Right lobe of liver (tissue), 6 donors: ENCODE measurements at places on chromosomes 12 and 14. TPM values are rescaled to one million over a fixed set of nuclear protein-coding genes. Genes with fewer than 3 reads are reported as not detected.

DNA sequence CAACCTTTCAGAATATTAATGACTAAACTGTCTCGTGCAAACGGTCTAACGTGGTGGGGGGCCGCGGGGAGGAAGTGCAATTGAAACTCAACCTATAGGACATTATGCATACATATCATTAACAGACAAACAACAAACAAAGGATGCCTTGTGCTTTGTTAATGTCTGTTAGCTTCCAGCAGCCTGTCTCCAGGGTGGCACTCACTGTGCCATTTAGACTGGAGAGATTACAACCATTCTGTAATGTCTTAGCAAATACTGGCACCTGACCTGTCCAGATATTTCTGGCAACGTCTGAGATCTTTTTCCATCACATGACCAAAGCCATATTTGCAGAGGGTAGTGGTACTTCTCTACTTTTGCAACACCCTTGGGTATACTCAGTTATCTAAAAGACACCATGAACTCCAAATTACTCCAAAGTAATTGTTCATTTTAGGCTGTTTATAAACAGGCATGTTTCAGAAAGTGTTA, 11.6 kb downstream of the BHLHE41 start:
- peak; percentile 59 for DNase-seq
- H3K27me3 ChIP-seq: no peaks in the 10 kb centered on the region
- no peaks in the 10 kb centered on the region for H3K36me3 ChIP-seq
- peak overlapping the region; percentile 88 for H3K27ac ChIP-seq
- H3K4me3 ChIP-seq: peak overlapping the region; percentile 62

DNA sequence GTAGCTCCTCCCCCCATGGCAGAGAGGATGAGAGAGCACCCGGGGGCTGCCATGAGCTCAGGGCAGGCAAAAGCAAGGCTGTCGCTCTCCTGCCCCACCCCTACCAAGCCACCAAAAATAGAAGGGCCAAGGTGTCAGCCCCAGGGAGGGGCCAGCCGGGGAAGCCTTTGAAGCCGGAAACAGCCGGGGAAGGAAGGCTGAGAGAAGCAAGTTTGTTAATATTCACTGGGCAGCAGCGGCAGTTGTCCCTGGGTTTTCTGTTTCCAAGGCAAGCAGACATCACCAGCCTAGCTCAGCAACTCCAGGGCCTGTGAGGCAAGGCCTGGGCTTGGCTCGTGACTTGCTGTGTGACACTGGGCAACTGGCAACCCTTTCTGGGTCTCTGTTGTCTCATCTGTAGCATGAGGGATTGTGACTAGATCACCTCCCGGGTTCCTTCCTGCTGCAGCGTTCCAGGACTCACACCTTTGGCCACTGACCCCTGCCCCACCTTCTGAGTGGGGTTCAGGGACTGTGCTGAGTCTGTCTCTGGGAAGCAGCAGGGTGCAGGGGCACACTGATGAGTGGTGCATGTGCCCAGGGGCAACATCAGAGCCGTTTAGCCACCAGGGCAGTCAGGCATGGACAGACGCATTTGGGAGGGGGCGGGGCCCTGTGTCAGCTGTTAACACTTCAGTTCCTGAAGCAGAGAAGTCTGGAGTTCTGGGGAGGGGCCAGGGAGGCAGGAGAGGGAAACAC, 24.3 kb downstream of the SYNDIG1L start:
- no peaks in the 10 kb centered on the region for H3K36me3 ChIP-seq
- no peaks in the 10 kb centered on the region for H3K27me3 ChIP-seq
- DNase-seq: no peak
- no peak overlapping the region for H3K4me3 ChIP-seq

DNA sequence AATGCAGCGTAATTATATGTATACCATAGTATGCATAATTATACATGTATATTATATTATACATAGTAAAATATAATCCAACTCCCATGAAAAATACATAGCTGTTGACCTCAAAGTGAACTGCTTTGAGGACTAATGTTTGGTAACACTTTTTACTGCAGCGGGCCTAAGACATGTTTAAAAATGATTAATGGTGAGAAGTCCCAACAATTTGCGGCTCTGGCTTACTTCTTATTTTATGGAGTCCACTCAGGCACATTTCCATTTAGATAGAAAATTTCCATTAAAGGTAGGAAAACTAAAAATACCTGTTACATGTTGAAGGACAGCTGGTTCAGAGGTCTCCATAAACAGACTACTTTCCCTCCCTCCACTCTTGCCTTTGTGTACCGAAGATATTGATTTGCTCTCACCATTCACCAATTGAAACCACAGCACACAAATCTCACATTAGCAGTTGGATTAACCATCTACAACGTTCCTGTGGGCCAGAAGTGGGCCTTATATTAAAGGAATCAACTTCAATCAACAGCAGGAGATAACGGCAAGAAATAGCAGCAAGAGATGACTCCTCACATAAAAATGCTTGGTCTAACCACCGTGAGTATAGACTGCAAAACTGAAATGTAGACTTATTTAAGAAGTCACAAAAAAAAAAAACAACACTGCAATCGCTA, 14.1 kb upstream of the NT5DC3 start:
- H3K4me3 ChIP-seq: no peak overlapping the region
- no peak overlapping the region for H3K27ac ChIP-seq
- H3K4me1 ChIP-seq: no peaks in the 10 kb centered on the region
- no peaks in the 10 kb centered on the region for H3K27me3 ChIP-seq
- H3K36me3 ChIP-seq: no peaks in the 10 kb centered on the region
- DNase-seq: no peak

GRCh38 chr12:71556448-71556847, 107.2 kb downstream of the ZFC3H1 start:
- no peaks in the 10 kb centered on the region for H3K27me3 ChIP-seq
- no peaks in the 10 kb centered on the region for H3K4me1 ChIP-seq

FICD gene
- total RNA-seq: 5.7 TPM

- no peak overlapping the region for H3K4me3 ChIP-seq
- DNase-seq: no peak
- no peaks in the 10 kb centered on the region for H3K4me1 ChIP-seq
- H3K27me3 ChIP-seq: no peaks in the 10 kb centered on the region
- H3K36me3 ChIP-seq: no peaks in the 10 kb centered on the region
- no peak overlapping the region for H3K27ac ChIP-seq
Measured at GRCh38 chr14:32382704-32383103, 53.6 kb downstream of the AKAP6 start.

HELB gene
- 2.8 TPM for total RNA-seq

DNA sequence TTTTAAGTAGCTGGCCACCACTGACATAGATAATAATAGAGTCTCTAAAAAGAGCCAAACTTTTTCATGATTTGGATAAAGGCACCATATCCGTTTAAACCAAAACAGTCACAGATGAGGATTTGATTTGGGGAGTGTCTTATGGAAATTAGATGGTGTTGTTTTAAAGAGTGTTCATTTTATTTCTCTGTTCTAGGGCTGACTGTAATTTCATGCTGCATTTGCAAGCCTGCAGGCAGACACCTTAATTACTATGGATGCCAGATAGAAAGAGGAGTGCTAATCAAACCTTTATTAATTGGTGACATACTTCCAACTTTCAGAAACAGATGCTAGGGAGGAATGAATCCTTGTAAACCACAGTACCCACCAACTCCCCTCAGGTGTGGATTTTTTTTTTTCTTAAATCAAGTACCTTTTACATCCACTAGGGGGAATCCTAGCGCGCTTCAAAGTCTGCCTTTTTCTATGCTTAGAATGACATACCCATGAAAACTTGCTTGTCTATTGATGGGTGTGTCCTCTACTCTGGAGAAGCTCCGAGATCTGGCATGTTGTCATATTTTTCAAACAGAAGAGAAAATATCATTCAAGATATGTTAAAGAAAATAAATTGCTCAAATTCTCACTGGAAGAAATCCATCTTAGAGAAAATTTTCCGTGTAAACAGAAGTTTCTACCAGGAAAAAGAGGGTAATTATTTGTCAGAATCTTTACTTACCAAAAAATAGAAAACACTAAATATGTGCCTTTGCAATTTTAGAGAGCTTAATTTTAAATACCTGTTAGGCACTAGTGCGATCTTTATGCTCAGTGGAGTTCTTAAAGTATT, 14.2 kb upstream of the PLXNC1 start:
- no peaks in the 10 kb centered on the region for H3K4me1 ChIP-seq
- no peaks in the 10 kb centered on the region for H3K27me3 ChIP-seq
- no peak overlapping the region for H3K4me3 ChIP-seq
- H3K27ac ChIP-seq: no peak overlapping the region

GRCh38 chr14:67932708-67933246, 113.2 kb downstream of the RAD51B start:
- no peak for DNase-seq
- no peaks in the 10 kb centered on the region for H3K36me3 ChIP-seq
- no peaks in the 10 kb centered on the region for H3K4me1 ChIP-seq
- no peak overlapping the region for H3K4me3 ChIP-seq

CCDC177 gene
- total RNA-seq: 0.07 TPM

GRCh38 chr14:53044486-53044885, 93.6 kb upstream of the FERMT2 start:
- H3K27me3 ChIP-seq: no peaks in the 10 kb centered on the region
- H3K36me3 ChIP-seq: no peaks in the 10 kb centered on the region
- no peaks in the 10 kb centered on the region for H3K4me1 ChIP-seq
- no peak overlapping the region for H3K27ac ChIP-seq
- no peak overlapping the region for H3K4me3 ChIP-seq

GRCh38 chr12:78185109-78185508, 354.4 kb downstream of the NAV3 start:
- H3K36me3 ChIP-seq: no peaks in the 10 kb centered on the region
- DNase-seq: no peak
- no peak overlapping the region for H3K27ac ChIP-seq
- no peak overlapping the region for H3K4me3 ChIP-seq
- H3K27me3 ChIP-seq: no peaks in the 10 kb centered on the region
- H3K4me1 ChIP-seq: no peaks in the 10 kb centered on the region

WNT5B gene
- total RNA-seq: 1.8 TPM

DNA sequence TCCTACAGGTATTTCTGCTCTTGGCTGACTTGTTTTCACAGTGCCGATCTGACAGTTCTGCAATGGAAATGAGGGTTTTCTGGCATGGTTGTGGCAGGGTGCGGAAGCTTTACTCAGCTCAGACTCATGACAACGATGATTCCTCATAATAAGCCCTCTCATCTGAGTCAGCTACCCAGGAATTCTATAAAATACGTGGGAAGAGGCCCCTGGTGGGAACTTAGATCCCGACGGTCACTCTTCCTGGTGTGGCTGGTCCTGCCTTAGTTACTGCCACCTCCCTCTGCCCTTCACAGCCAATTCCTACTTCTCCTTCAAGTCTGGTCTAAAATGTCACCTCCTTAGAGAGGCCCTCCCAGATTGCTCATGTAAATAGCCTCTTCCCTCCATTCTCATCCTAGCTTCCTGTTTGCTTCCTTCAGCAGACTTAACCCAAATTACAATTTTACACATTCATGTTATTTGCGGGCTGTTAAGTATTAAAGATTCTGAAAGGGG, 104.2 kb upstream of the MAP1LC3B2 start:
- H3K27me3 ChIP-seq: no peaks in the 10 kb centered on the region
- no peaks in the 10 kb centered on the region for H3K36me3 ChIP-seq
- peak overlapping the region; percentile 15 for H3K27ac ChIP-seq
- DNase-seq: no peak
- H3K4me1 ChIP-seq: no peaks in the 10 kb centered on the region

DNA sequence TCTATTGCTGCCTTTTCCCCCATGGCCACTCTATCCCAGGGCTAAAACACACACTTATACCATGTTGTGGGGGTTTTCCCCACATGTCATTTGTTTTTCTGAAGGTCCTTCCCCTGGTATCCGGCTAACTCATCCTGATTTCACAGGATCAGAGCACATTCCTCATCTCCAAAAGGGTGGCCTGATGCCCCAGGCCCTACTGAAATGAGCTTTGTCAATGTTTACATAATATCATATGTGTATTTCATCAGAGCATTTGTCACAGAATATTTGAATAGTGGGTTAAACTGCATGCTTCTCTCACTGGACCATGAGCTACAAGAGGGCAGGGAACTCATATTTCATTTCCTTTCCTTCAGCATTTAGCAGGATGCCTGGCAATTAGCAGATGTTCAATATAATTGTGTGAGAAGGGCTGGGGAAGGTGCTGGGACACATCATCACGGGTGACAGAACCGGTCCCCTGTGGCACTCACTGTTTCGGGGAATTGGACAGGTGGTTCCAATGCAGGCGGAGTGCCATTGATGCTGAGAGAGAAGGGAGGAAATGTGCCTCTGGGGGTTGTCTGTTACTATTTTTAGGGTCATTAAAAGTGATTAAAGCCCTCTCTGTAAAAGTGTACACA, 26.8 kb downstream of the EMP1 start:
- H3K27me3 ChIP-seq: no peaks in the 10 kb centered on the region
- no peak for DNase-seq
- H3K4me3 ChIP-seq: no peak overlapping the region
- no peak overlapping the region for H3K27ac ChIP-seq
- H3K36me3 ChIP-seq: no peaks in the 10 kb centered on the region

NUMB gene
- total RNA-seq: 33.8 TPM

DNA sequence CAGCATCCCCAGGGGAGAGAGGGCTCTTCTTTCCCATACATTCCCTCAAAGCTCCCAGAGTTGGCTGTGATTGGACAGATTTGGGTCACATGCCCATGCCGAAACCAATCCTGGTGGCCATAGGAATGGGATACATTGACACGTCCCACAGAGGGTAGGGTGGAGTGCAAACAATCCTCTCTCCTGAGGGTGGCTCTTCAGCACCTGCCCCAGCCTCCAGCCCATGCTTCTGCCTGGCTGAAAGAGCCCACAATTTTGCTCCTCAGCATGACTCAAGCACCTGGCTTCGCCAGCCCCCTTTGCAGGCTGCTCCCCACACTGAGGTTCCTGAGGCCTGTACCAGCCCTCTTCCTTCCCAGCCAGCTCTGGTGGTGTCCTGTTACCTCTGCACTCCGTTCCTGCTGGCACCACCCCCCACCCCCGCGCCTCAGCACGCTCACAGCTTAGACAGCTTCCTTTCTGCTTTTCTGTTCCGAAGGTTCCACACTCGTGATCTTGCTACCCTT, 71.7 kb downstream of the CCDC92 start:
- H3K27ac ChIP-seq: no peak overlapping the region
- no peaks in the 10 kb centered on the region for H3K36me3 ChIP-seq
- no peak for DNase-seq
- H3K4me3 ChIP-seq: no peak overlapping the region
- no peaks in the 10 kb centered on the region for H3K27me3 ChIP-seq

DNA sequence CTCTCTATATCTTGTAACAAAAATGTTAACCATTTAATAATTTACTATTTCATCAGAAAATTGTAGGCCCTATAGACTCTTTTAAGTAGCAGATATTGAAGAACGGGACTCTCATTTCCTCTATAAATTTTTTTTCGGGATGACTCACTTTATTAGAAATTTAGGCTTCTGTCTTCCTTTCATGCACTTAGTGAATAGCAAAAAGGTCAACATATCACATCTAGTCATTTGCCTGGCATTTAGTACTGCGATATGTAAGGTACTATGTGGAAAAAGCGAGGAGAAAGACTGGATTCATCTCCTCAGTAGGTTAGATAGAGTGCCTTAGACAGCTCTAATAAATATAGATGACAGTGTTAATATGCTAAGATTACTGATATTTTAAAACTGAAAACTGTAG, 166.3 kb upstream of the PTPRQ start:
- DNase-seq: no peak
- no peaks in the 10 kb centered on the region for H3K36me3 ChIP-seq
- no peak overlapping the region for H3K4me3 ChIP-seq
- no peaks in the 10 kb centered on the region for H3K27me3 ChIP-seq
- H3K27ac ChIP-seq: no peak overlapping the region

- no peaks in the 10 kb centered on the region for H3K27me3 ChIP-seq
- peaks cover 13% of the 10 kb centered on the region for H3K4me1 ChIP-seq
- H3K27ac ChIP-seq: no peak overlapping the region
- H3K36me3 ChIP-seq: no peaks in the 10 kb centered on the region
- no peak for DNase-seq
Measured at GRCh38 chr12:39441189-39441962, 1.5 kb downstream of the KIF21A start.
